T-helper 1 cell (primary cell): ENCODE measurements at places on chromosomes 13 and 19.

- DNase-seq = no peak
Measured at GRCh38 chr19:18292810-18293641, 11.6 kb upstream of the JUND start.

DNA sequence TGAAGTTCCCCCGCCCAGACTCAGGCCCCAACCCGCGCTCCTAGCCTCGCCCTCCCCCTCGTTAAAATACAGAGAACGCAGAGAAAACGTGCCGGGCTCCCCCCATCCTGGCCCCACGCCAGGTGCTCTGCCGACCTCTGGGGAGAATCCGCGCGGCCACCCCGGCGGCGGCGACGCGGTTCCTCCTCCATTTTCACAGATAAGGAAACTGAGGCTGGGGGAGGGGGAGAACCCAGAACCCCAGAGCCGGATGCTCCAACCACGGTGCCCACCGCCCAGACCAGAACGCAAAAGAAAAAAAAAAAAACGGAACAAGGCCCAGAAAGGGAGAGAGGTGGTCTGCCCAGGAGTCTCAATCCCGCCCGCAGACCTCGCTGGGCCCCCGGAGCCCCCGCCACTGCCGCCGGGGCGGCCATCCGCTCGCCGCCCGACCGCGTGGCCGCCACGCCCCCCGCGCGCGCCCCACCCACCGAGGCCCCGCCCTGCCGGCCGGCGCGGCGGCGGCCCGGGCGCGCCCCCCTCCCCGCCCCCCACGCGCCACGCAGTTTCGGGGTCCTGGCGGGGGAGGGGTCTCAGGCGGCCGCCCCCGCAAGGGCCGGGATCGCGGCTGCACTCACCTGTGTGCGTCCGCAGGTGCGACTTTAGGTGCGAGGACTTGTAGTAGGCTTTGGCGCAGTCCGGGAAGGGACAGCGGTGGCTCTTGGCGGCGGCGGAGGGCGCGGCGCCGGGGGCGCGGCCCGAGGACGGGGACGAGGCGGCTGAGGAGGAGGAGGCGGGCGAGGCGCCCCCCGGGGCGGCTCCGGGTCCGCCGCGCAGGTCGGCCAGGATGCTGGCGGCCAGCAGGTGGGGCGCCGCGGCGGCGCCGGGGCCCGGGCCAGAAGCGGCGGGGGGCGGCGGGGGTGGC lies 703 bp downstream of the KLF16 start:
- peak; percentile 58 for DNase-seq

- DNase-seq = no peak
Measured at GRCh38 chr13:21326155-21327031, 132.7 kb downstream of the ZDHHC20 start.

GRCh38 chr19:38265921-38266429 lies 1.6 kb downstream of the SPINT2 start:
- no peak for DNase-seq

DNA sequence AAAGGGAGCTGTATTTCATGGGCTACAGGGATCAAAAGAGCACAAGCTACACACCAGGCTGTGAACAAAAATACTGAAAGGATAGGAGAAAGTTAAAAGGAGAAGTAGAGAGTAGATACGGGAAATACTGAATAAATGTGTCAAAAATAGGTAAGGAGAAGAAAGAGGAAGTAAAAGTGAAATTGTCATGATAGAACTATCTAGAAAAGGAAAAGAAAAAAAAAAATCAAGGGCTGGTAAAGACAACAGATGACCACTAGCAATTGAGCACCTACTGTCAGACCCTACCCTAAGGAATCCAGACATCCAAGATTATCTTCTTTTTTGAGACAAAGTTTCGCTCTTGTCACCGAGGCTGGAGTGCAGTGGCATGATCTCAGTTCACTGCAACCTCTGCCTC lies 4.8 kb downstream of the RUBCNL start:
- DNase-seq = no peak

DNA sequence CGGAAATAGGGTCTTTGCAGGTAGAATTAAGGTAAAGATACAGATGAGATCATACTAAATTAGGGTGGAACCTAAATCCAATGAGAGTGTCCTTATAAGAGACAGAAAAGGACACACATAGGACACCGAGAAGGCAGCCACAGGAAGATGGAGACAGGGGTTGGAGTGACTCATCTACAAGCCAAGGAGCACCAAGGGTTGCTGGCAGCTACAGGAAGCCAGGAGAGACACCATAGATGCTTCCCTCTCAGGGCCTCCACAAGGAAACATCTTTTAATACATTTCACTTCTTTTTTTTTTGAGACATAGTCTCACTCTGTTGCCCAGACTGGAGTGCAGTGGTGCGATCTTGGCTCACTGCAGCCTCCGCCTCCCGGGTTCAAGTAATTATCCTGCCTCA lies 10.1 kb downstream of the TMEM143 start:
- no peak for DNase-seq

- DNase-seq = peak; percentile 67
Measured at GRCh38 chr13:88919970-88920628, 1248.9 kb downstream of the SLITRK5 start.

- no peak for DNase-seq
Measured at GRCh38 chr19:21317821-21318220, 11.4 kb downstream of the ZNF708 start.
